ENCODE measurements at places on chromosomes 3 and 15.

GRCh38 chr15:90463381-90463780, 66.3 kb upstream of the CRTC3 start:
- no peak for DNase-seq

DNA sequence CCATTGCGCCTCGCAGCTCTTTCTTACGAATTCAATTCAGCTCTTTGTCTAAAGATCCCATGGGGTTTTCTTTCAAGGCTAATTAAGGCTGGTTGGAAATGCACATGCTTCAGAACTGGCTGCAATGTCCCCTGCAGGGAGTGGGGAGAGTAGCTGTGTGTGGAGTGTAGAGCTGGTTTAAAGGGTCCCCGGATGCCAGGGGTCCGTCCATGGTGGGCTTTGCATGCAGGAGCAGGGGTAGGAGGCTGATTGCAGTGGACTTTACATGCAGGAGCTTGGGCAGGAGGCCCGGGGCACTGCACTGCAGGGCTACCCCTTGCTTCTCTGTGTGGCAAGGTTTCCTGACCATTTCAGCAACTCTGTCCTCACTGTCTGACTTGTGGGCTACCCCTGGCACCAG, 261.6 kb upstream of the LYSMD4 start:
- no peak for DNase-seq

- DNase-seq = no peak
Observed at GRCh38 chr15:98263787-98264186, 303.3 kb downstream of the ARRDC4 start.

DNA sequence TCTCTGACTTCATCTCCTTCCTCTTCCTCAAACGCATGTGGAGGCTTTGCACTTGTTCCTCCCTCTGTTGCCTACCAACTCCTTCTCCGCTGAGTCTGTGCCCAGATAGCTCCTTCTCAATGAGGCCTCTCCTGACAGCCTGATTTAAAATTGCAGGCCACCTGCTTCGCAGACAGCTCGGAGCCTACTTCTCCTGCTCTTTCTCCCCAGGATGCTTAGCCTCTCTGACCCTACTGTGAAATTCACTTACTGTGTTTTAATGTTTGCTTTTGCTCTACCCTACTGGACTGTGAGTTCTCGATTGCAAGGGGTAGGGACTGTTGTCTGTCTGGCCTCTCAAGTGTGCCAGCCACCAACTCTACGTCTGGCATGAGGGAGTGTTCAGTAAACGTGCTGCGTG, 83.4 kb downstream of the EEFSEC start:
- DNase-seq = no peak

- DNase-seq = no peak
Observed at GRCh38 chr3:93855401-93855800, 118.3 kb downstream of the PROS1 start.

DNA sequence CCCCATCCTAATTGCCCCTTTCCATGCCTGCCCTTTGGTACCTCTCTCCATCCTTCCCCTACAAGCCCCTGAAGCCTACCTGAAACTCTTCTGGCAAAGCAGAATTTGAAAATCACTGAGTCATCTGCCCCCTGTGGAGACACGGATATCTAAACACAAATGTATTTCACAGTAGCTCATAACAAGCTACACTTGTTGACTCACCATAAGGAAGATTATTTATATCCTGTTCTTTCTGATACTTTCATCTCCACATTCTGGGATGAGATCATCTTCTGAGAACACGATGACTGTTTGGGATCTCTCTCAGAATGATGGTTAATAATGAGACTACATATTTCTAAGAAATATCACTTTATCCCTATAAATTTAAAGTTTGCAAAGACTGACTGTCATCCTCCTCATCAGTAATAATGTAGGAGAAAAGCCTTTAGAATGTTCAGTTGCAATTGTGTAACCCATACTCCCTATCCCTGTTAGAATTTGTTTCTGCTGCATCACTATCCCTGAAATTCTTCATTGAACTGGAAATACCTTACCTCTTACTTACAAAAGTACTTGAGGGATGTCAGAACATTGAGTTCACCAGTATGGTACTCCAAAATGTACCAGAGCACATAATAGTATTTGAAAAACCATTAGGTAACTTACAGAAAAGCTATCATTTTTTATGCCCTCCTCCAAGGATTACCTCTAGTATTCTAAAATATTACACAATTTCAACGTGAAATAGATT, 116.1 kb upstream of the IL12A start:
- no peak for DNase-seq

DNA sequence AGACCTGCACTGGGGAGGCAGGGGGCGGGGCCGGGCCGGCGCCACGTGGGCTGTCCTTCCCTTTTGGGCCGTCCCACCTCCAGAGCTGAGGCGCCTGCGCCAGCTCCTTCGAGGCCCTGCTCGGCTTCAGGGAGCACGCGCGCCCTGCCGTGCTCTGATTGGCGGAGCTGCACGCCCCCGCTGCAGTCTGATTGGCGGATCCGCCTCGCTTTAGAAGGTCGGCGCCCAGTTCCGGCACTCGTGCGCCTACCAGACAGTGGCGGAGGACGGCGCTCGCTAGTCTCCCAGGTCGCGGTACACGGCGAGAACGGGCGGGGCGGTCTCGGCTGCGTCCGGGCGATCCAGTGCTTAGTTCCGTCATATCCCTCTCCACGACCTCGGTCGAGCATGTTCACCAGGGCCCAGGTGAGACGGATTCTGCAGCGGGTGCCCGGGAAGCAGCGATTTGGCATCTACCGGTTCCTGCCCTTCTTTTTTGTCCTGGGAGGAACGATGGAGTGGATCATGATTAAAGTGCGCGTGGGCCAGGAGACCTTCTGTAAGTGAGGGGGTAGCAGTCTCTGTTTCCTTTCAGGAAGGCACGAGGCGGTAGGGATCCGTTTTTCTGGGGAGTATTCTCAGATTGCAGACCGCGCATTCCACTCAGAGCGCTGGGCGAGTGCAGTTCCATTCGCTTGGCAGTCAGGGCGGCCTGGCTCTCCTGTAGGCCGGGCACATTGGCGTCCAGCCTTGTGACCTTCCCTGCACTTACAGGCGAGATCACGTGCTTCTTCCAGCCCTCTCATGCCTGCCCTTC, at the start of gene UQCC5:
UQCC5 (plus strand) TSS at position 237 of the 796 bp plus-strand sequence; CDS start at position 388, 151 bp downstream.
- peak; percentile 98 for DNase-seq

GRCh38 chr3:26422415-26422814, 200.2 kb upstream of the LRRC3B start:
- DNase-seq = no peak

- DNase-seq = no peak
Observed at GRCh38 chr3:119395923-119396358, 67.5 kb downstream of the TMEM39A start.

- no peak for DNase-seq
Observed at GRCh38 chr3:99895131-99895696, 77.6 kb downstream of the CMSS1 start.

GRCh38 chr15:100720406-100720967, 118.1 kb downstream of the ASB7 start:
- DNase-seq = no peak

DNA sequence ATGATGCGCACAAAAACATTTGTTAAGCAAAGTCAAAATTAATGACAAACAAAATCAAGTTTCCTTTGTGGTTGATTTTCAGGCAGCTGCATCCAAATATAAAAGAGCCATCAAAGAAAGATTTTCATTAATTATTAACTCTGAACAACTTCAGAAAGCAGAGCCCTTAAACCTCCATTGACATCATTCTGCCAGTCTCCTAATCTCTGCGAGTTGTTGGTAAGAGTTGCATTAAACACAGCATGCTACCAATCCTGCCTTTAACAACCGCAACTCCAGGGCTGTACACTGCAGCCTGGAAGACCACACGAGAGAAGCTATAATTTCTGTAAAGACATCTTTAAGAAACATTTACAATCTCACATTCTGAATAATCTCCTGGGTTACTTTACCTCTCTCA, 204.6 kb downstream of the NR2F2 start:
- DNase-seq = no peak

DNA sequence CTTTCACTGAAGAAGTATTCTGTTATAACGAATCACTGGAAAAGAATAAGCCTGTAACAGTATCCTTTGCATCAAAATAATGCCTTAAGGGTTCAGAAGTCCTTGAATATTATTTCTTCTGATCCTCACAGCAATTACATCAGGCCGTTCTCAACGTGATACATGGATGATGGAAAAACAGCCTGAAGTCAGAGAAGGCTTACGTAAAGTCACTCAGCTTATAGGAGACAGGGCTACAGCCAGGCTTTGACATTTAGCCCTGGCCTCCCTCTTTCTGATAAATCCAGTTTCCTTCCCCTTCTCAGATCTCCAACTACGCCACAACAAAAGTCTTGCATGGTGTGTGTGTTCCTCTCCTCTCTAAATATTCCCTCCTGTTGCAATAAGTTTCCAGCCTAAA, 131.9 kb downstream of the ANO10 start:
- no peak for DNase-seq

DNA sequence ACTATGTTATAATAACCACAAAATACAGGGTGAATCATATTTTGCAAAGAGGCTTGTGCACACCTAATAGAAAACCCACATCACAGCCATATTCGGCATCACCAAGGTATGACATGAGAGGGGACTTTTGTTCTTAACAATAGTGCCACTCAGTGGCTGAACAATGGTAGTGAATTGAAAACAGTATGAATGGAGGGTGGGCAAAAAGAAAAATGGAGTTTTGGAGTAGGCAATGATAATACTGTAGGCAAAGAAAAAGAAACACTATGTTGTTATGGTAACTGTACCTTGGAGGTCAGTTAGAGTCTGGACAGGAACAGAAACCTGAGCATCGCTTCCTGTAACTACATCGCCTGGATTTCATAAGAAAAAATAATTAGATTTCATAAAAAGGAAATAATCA, 348.6 kb downstream of the PLCL2 start:
- DNase-seq = no peak

- no peak for DNase-seq
Observed at GRCh38 chr3:177147790-177148189, 49.5 kb downstream of the TBL1XR1 start.
